Central memory CD4-positive, alpha-beta T cell (primary cell): ENCODE measurements at places on chromosomes 1 and 21.

DNA sequence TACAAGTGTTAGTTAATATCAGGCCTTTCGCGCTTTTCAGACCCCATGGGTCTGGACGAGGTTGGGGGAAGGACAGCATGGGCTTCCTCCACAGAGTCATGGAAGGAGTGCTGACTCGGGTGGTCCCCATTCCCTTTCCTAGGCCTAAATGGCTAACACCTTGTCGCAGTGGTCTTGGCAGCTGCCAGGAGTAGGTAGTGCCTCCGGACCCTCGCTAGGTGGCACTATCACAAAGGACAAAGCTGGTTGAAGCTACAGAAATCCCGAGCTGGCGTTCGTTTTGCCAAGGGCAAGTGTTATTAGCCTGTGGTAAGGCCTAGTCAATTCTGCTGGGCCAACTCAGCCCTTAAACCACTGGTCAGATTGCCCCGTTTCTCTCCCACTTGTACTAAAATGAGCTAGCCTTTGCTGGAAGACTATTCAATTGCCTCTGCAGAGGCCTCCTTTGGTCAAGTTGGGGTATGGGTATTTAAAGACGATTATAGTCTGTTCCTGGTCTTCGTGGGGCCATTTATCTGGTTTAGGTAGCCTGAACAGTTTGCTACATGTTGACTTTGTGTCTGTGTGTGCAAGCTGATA, 1.1 kb upstream of the UBE2Q1 start:
- peak; percentile 80 for DNase-seq

- DNase-seq: no peak
Measured at GRCh38 chr1:167454304-167454893, 63.9 kb downstream of the CD247 start.

- peak; percentile 58 for DNase-seq
Measured at GRCh38 chr1:151156515-151156819, at the start of gene TNFAIP8L2. Gene TNFAIP8L2, plus strand, starts transcription at chr1:151156649. Its CDS starts 2,049 bp downstream, at chr1:151158698.

DNA sequence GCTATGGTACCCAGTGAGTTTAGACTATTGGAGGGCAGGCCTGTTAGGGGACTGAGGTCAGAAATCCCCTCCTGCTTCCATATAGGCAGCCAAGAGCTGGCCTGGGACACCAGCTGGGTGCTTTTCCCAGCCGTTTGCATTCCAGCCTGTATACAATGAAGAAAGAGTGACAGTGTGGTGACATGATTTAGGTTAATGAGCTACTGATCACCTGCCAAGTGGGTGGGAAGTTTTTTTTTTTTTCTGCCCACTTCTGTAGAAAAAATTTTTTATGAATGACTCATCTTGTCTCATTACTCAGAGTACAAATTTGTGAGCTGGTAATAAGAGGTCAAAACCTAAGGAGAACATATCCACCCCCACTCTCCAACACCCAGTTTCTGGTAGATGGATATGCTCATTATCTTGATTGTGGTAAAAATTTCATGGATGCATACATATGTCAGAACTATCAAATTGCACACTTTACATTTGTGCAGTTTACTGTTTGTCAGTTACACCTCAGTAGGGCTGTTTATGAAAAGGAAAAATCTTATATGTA, 16.4 kb upstream of the CGN start:
- no peak for DNase-seq

GRCh38 chr21:38639571-38640354, 141.5 kb upstream of the ERG start:
- DNase-seq: no peak

- DNase-seq: no peak
Measured at GRCh38 chr1:154703170-154703569, 95.2 kb upstream of the ADAR start.

- DNase-seq: no peak
Measured at GRCh38 chr1:198966519-198966918, 327.7 kb downstream of the PTPRC start.

- DNase-seq: no peak
Measured at GRCh38 chr21:15754640-15755039, 24.9 kb downstream of the USP25 start.
